ENCODE measurements at places on chromosomes 7 and 10.

DNA sequence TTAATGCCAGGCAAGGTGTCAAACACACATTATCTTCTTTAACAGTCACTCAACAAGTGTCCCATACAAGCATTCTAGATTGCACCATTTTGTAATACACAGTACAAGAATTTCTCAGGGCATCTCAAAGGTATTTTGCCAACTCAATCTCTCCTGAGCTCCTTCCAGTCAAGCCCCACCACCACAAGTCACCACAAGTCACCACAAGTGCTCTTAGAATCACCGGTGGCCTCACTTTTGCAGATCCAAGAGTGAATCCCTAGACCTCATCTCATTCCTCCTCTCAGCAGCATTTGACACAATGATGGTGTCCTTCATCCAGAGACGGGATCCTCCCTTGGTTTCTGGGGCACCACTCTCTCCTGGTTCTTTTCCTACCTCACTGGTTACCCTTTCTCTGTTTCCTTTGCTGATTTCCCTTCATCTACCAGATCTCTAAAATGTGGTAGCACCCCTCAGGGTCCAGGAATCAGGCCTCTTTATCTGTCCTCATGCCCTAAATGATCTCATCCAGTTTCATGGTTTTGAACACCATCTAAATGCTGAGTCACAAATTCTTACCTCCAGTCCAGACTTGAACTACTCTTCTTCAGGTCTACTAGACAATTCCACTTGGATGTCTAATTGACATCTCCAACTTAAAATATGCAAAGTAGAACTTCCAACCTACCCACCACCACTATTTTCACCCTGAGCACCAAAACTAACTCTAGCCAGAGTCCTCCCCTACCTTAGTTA lies 26.9 kb downstream of the VPS41 start:
- no peak for DNase-seq

GRCh38 chr10:49605216-49605938 lies 4.7 kb upstream of the SLC18A3 start:
- DNase-seq, result no peak

- DNase-seq, result no peak
These were observed 40.9 kb upstream of the FOXK1 start for GRCh38 chr7:4641091-4641666.

GRCh38 chr7:104162081-104162480 lies 45.7 kb downstream of the ORC5 start:
- no peak for DNase-seq

DNA sequence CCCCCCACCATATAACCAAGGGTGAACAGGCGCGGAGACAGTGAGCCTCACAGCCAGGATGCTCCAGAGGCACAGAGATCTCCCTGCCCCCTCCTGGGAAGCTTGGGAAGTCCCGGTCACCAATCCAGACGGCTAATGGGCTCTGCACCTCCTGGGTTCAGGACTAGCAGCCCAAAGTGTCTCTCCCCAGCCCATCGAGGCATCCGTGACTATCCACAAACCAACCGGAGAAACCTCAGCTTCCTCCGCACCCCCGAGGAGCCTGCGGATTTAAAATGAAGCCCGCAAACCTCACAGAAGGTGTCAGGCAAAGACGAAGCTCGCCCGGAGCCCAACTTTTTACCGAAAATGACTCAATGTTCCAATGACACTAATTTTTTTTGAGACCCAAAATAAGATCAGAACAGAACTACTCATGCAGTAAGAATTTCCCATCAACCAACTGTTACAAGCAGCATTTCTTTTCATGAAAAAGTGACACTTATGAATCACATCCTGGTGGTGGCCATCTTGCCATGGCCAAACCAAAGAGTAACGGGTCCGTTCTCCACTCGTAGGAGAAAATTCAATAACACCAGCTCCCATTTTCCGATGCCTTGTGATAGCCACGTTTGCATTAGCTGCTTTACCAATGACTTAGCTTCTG lies 6.0 kb downstream of the PDGFA start:
- no peak for DNase-seq
